ENCODE measurements at places on chromosomes 11 and 22.

DNA sequence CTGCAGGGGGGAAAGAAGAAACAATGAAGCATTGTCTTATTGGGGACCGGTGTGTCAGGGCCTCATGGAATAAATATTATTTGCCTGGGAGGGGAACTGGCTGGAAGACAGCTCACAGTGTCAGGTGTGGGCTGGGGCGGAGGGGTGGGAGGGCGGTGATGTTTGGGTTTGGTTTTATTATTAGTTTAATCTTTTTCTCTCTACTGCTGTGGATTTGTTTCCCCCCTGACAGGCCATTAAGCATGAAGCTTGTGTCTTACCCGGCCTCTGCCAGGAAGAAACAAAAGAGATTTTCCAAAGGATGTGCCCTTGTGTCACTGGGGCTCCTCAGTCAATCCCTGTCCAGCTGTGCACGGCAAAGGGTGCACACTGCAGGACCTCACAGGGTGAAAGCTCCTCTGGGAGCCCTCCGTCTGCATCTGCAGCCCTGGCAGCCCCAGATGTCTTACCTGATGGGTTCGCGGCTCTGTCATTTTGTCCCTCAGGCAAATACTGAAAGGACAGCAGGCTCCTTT lies 203.1 kb upstream of the TMEM45B start:
- no peak for DNase-seq

DNA sequence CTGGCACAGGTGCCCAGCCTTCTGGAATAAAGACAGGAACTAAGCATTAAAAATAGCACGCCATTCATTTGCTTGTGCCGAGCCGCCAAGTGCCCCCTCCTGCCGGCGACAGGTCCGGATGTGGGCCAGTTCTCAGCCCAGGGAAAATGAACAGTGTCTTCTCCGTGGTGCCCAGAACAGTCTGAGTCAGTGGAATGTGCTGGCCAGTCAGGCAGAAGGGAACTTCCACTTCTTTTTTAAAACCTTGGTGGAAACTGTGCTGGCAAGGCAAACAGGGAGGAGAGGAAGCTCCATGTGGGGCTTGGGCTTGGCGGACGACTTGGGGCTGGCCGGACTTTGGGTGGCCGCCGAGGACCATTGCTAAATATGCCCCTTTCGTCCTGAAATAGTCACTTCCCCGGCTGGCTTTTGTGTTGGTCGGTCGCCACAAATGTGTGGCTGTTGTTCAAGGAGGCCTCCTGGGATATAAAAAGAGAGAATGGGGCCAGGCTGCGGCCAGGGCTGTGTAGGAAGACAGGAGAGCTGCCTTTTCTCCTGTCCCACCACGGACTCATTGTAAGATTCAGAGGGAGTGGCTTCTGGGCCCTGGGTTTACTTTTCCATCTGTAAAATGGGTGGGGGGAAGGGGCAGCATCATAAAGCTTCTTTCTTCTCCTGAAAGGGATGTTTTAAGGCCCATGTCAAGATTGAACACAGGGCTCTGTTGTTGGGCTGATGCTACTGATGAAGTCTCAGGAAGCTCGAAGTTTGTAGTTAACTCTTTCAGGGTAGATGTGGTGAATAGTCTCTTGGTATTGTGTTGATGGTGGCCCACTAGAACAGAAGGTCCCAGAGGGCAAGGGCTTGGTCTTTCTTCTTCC lies 101.0 kb downstream of the PTPRJ start:
- no peak for DNase-seq

GRCh38 chr11:65655570-65656332 lies 7.0 kb downstream of the RELA start:
- no peak for DNase-seq

GRCh38 chr22:25105817-25106650 lies 93.6 kb upstream of the CRYBB3 start:
- DNase-seq: no peak

DNA sequence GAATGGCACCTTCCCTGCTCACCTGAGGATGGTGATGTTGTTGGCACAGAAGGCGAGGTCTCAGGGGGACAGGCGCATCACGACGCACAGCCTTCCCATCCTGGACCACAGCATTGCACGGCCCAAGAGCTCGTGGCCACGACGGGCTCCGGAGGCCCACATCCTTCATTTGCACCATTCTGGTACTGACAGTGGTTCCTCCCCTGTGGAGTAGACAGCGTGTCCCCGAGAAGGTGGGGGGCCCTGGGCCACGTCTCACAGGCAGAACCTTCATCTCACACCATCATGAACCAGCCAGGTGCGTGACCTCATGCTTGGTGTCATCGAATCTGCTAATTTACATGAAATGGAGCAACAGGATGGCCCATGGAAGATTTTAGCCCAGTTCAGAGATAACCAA lies 180.0 kb downstream of the CTTN start:
- no peak for DNase-seq

DNA sequence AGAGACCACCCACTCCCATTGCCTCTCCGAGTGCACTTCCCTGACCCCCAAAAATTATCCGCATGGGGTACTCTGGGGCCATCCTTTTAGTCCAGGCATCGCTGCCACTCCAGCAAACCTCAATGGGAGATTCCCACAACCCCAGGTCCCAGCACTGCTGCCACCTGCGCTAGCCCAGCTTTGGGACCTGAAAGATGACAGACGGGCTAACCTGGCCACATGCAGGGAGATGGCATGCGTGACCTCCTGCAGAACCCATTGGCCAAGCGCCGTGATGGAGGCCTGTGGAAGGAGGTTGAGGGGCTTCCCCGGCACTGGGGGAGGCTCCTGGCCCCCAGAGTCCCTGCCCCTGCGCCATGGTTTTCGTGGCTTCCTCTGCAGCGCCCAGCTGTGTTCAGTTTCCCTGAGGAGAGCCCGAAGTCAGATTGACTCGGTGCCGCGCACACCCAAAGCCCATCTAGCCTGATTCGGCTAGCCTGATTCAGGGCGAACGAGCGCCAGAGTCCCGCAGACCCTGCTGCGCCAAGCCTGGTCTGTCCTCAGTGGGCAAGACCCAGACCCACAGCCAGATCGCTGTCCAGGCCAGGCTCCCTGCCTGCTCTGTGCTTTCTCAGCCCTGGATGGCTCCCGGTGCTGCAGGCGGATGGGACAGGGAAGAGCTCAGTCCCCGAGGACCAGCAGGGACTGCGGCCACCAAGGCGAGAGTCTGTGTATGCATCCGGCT lies 751 bp upstream of the WNT7B start:
- DNase-seq: no peak

GRCh38 chr11:34382532-34383276 lies 24.9 kb upstream of the ABTB2 start:
- no peak for DNase-seq

Data from stimulated activated CD8-positive, alpha-beta memory T cell treated with anti-CD3 and anti-CD28 coated beads, Interleukin-4, amount 100 ng/mL, for 1 hour (primary cell).